ENCODE measurements at places on chromosomes 12 and 14. TPM values are rescaled to one million over a fixed set of nuclear protein-coding genes. Genes with fewer than 3 reads are reported as not detected.

MAP1LC3B2 gene
- total RNA-seq, result 1.2 TPM

KRT3 gene
- not detected for total RNA-seq

CLEC2D gene
- 5.1 TPM for total RNA-seq

LRRIQ1 gene
- under 0.01 TPM for total RNA-seq

TMEM119 gene
- 358 TPM for total RNA-seq

GLS2 gene
- total RNA-seq, result under 0.01 TPM

RAD52 gene
- 19.2 TPM for total RNA-seq

RNASE13 gene
- total RNA-seq, result not detected

TDG gene
- 18.8 TPM for total RNA-seq

OR6J1 gene
- total RNA-seq, result not detected

DCN gene
- 586 TPM for total RNA-seq

NRIP2 gene
- 0.17 TPM for total RNA-seq

FBXO21 gene
- 115 TPM for total RNA-seq

ARID2 gene
- total RNA-seq, result 15.7 TPM

COL2A1 gene
- not detected for total RNA-seq

CLEC6A gene
- total RNA-seq, result not detected

HOXC9 gene
- total RNA-seq, result 0.26 TPM

GPX2 gene
- total RNA-seq, result not detected

PPM1H gene
- 3.1 TPM for total RNA-seq

RPGRIP1 gene
- under 0.01 TPM for total RNA-seq

DLK1 gene
- total RNA-seq, result not detected

TBX5 gene
- 16.8 TPM for total RNA-seq

SELPLG gene
- 0.51 TPM for total RNA-seq
